ENCODE measurements at places on chromosomes 7 and 10.

DNA sequence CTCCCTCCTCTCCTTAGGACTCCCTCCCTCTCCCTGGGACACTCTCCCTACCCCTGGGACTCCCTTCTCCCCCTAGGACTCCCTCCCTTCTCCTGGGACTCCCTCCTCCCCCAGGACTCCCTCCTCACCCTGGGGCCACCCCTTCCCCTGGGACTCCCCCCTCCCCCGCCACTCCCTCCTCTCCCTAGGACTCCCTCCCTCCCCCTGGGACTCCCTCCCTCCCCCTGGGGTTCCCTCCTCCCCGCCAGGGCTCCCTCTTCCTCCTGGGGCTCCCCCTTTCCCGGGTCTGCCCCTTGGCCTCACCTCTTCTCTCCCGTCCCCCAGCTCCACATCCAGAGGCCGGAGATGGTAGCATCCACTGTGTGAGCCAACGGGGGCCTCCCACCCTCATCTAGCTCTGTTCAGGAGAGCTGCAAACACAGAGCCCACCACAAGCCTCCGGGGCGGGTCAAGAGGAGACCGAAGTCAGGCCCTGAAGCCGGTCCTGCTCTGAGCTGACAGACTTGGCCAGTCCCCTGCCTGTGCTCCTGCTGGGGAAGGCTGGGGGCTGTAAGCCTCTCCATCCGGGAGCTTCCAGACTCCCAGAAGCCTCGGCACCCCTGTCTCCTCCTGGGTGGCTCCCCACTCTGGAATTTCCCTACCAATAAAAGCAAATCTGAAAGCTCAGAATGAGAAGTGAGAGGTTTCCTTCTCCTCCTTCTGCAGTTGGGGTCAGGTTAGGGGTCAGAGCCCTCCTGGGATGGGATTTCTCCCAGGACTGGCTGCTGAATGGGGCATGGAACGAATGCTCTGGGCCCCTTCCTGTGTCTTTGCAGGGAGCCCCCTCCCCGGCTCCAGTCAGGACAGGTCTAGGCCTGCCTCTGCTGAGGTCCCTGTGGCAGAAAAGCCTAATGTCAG is 1.4 kb upstream of the MUC17 start:
- DNase-seq: no peak

GRCh38 chr7:12814107-12814506 is 126.7 kb downstream of the ARL4A start:
- DNase-seq: no peak

DNA sequence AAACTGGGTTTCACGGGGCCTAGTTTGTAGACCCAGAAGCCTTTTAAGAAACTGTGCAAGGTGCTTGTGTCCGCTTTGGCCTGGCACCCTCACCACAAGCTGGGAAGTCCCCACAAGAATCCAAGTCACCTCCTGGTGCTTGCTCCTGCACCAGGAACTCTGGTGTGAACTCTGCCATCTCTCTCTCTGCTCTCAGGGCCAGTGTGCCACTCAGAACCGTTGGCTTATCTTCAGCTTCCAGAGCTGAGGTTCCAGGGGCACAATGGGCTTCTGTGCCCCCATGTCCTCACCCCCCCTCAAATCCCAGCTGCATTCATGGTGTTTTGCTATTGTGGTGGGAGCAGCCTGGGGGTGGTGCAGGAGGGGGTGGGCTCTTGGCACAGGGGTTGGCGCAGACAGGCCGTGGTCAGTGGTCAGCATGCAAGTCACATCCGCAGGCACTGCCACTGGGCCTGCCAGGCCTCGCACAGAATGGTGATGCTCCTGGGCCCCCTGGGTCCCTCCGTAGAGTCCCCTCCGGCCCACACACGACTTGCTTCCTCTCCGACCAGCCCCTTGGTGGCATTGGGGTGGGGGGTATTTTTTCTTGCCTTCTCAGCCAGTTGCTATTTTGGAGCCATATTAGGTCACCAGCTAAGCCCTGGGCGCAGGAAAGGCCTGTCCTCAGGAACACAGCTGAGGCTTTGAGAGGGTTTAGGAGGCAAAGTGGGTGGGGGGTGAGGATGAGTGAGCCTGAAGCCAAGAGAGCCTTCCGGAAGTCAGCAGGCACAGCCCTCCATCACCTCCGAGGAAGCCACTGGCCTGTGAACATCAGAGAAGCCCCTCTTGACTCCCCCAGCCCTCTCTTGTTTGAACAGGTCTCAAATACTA is 3.0 kb downstream of the ZCCHC24 start:
- no peak for DNase-seq

- no peak for DNase-seq
These were observed 243.2 kb downstream of the SNX10 start for GRCh38 chr7:26534649-26535482.

DNA sequence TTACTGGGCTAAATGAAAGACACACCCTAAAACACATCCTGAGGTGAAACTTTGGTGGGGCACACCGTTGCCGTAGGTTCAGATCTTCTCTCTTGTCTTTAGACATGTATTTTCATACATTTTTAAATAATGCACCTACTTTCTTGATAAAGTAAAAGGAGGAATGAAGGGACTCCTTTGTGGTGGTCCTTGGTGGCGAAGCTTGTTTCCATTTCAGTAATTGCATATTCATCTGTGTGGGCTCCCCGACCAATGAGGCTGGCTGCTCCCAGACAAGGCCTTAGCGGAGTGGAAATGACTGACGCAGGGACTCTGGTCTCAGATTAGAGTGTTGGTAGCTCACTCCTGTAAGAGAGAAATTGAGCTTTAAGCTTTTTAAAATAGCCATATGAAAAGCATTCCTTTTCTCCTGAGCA is 815 bp downstream of the CCSER2 start:
- DNase-seq: peak; percentile 30

- DNase-seq: no peak
These were observed 529.8 kb upstream of the C7orf33 start for GRCh38 chr7:148060724-148061123.

DNA sequence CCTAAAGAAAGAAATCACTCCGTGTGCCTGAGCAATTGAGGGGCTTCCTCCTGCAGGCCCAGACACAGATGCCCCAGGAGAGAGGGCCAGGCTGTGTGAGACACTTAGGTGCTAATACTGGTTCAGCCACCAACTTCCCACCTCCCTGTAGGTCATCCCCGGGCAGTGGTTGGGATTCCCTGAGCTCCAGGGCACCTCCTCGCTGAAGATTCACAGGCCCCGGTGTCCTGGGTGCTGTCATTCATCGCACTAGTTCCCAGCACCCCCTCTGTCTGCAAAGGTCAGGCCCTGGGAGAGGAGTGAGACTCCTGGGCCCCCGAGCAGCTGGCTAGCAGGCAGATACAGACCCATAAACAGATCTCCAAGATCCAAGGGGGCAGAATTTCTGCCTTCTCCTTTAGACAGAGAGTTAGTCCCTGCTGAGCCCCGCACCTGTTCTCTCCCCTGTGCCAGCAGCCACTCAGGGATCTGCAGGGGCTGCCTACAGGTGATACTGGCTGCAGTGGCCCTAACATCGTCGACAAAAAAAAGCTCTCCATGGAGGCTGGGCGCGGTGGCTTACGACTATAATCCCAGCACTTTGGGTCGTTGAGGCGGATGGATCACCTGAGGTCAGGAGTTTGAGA is 38.2 kb upstream of the GTF2I start:
- no peak for DNase-seq

GRCh38 chr10:106873770-106874603 is 290.5 kb downstream of the SORCS1 start:
- DNase-seq: no peak

GRCh38 chr7:122454776-122455507 is 150.4 kb upstream of the FEZF1 start:
- no peak for DNase-seq

DNA sequence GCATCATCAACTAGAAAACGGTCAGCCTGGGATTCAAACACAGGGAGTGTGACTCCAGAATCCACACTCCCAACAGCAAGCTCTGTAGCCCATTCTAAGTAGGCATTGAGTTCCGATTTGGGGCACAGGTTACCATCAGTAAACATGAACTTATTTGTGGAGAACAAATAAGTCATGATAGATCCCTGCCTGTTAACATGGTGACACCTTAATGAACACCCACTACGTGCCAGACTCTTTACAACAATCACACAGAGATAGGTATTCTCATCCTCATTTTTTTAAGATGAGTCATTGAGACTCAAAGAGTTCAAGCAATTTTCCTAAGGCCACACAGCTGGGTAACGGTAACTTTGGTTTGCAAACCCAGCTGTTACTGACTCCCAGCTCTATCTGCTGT is 91.5 kb downstream of the LYZL2 start:
- peak; percentile 73 for DNase-seq

DNA sequence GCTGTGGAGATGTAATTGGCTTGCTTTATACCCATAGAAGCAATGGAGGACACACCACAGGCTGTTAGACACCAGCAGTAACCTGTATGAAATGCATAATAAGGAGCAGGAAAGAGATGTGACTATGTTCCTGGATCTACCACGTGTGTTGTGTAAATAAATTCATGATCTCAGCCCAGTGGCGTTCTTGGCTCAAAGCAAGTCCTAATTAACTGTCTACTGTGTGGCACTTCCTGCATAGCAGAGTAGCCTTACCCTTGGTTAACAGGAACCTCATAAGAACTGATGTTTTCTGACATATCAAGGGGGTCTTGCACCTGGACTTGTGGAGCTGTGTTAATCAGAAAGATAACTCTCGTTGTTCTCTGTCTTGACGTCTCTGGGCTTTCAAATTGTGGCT is 25.7 kb upstream of the FAM180A start:
- DNase-seq: no peak

DNA sequence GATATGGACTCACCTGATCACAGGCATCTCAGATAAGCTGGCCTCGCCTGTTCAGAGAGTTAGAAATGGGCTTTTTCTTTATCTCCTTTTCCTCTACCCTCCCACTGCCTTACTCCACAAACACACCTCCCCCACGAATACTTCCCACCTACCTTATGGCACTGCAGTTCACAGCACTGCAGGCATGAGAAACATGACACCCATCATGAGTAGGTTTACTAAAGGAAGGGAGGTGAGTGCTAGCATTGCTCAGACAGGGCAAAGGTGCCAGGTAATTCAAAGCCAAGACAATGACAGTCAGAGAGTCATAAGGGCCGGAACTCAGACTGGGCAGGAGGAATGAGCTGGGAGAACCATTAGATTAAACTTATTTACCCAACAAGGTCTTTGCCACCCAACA is 220.6 kb downstream of the FAM107B start:
- no peak for DNase-seq

GRCh38 chr10:88913788-88914187 is 33.7 kb downstream of the STAMBPL1 start:
- DNase-seq: no peak

DNA sequence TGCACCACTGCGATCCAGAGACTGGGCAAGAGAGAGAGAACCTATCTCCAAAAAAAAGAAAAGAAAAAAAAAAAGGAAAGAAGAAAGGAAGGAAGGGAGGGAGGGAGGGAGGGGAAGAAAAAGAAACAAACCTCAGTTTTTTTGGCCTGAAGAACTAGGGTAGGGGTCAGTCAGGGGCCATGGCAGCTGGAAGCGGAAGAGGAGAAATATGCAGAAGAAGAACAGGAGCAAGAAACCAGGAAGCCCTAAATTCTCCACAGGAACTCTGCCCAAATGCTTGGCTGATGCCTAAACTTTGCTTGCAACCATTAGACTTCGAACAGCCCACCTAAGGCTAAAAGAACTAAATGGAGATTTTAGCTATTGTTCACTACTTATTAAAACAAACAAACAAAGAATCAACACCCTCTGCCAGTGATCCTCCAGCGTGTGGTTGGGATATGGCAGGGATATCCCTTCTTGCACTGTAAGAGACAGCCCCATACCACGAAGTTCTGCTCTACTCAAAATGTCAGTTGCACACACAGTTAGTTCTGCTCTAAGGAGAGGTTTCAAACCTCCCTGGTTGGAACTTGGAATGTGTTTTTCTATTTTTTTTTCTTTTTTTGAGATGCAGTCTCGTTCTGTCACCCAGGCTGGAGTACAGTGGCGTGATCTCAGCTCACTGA is 139.5 kb downstream of the FAM107B start:
- no peak for DNase-seq

GRCh38 chr7:21377545-21377944 is 50.3 kb upstream of the SP4 start:
- DNase-seq: no peak

- peak; percentile 30 for DNase-seq
These were observed 23.6 kb downstream of the HECW1 start for GRCh38 chr7:43136064-43136463.

GRCh38 chr10:95759233-95759826 is 3.4 kb downstream of the ENTPD1 start:
- DNase-seq: no peak

DNA sequence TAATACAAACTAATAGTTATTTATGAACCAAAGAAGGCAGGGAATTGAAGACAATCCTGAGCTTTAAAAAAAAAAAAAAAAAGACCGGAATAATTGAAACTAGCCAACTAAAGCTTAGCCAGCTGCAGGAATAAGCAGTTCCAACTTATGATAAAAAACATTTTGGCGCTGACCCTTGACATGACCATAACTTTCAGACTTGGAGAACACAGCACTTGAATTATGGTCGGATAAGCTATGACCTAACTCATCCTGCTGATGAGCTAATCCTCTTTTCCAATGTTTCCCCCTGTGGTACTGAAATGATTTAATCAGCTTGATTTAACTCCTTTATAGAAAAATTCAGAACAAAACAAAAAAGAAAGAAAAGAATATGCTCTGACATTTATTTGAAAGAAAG is 181.8 kb downstream of the DGKB start:
- DNase-seq: no peak

DNA sequence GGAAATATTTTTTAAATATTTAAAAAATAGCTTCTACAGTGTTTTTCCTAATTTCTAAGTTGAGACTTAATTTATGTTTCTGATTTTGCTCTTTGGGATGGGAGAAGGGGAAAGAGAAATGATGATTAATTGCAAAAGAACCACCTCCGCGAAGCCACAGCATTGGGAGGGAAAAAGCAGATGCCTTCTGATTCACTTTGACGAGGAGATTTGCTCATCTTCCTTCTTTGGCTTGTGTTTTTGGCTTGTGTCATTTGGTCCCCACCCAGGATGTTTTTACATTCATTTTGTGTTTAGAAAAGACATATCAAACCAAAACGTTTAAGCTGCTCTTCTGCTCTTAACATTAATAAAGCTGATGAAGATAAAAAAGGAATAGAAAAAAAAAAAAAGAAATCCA is 121.7 kb downstream of the MACC1 start:
- no peak for DNase-seq

- no peak for DNase-seq
These were observed 90.6 kb upstream of the SEMA3E start for GRCh38 chr7:83739527-83739926.

GRCh38 chr10:67288688-67289410 is 363.0 kb downstream of the LRRTM3 start:
- DNase-seq: no peak

GRCh38 chr10:86536294-86536861 is 14.8 kb upstream of the WAPL start:
- no peak for DNase-seq

GRCh38 chr10:120791316-120791715 is 59.8 kb upstream of the WDR11 start:
- DNase-seq: no peak

DNA sequence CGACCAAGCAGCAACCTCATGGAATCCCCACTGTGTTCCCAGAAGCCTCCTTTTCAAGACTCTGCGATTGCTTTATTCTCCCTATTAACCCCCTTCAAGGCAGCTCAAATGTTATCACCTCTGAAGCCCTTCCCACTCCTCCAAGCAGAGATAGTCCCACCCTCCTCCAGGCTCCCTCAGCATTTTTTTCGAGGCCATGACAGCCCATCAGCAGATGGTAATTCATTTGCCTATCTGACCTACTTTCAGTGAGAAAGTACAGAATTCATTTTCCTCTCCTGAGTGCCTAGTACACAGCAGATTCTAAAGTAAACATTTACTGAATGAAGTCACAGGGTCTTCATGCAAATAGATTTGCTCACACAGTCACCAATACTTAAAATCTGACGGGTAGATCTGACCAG is 47.8 kb downstream of the HERPUD2 start:
- DNase-seq: no peak

All from RCC 7860 (cell line).